ENCODE measurements at places on chromosomes 6 and 20.
A peak's percentile ranks its signal among the peaks of the same experiment; 100 is the strongest.

GRCh38 chr20:52083627-52084232, 107.8 kb downstream of the ZFP64 start:
- peak; percentile 47 for DNase-seq

DNA sequence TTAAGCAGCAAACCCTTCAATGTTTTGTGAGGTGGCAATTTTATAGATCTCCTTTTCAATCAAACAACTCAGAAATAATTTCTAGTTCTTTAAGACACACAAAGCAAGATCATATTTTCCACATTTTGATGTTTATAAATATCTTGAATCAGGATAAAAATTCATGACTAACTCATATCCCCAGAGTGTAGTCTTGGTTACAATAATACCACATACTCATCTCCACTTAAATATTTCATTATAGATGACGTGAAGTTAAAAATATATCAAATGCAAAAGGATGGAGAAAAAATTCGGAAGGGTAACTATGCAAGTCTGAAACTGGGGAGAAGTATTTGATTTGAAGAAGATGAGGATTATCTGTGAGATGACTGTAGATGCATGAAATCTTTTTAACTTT, 59.8 kb upstream of the HIVEP1 start:
- no peak for DNase-seq

DNA sequence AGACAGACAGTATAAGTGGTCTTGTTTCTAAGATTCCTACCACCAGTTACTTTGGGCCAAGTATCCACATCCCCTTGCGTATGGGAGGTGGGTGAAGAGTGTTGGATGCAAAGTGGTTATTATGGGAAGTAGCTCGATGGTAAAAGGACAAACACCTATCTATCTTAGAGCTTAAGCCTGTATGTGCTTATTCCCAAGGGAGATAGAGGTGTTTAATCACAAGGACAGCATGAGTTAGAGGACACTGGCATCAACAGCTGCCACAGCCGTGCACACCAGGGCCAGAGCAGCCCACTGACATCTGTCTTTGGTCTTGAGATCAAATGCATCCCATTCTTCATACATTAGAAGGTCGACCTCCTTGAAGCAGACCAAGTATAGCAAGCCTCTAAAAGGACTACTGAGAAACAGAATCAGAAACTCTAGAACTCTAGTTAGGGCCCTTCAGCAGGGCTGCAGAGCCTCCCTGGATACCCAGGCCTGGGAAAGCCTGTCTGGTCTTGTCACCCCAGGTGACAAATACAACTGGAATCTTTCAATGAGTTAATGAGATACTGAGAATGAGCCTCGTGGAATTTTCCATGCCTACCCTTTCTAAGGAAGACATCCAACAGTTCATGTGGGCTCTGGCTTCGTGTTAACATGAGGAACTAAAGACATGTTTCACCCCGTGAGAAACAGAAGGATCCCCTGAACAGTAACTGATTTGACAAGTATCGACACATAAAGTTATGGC, 28.7 kb downstream of the TXNDC5 start:
- DNase-seq: no peak

- DNase-seq: no peak
These were observed 89.4 kb downstream of the PLG start for GRCh38 chr6:160791459-160791858.

- no peak for DNase-seq
These were observed 721.1 kb downstream of the QKI start for GRCh38 chr6:164135511-164136132.

DNA sequence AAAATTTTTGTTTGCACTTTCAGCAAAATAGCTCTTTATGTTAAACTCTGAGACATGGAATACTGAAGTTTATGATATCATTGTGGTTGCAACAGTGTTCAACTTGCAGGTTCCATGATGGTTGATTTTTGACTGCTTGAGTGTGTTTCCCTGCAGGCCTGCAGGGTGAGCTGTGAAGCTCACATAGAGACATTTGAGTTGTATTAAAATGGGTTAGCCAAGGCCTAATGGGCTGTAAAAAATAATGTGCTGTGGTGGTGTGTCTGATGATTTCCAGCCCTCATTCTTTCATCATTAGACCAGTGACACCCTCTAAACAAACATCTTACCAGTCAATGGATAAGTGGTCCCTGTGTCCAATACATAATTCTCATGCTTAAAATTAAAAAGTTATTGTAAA, 321.4 kb downstream of the FARS2 start:
- no peak for DNase-seq

GRCh38 chr20:57682184-57683101, 27.4 kb downstream of the PMEPA1 start:
- DNase-seq: no peak

DNA sequence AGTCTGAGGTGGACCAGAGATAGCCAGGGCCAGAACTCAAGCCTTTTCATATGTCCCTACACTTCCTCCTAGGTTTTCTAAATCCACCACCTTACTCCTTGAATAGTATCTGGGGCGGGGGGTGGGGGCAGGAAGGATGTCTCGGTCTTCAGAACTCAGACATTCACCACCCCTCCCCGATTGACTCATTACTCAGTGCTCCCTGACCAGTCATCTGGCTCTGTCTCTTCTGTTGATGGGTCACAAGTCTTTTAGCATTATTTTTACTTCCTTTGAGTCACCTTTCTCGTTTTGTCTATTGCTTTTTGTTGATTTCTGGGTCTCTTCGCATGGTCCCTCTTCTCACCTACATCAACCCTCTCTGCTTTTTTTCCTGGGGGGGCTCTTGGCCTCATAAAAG, 23.3 kb downstream of the NOX3 start:
- DNase-seq: no peak

DNA sequence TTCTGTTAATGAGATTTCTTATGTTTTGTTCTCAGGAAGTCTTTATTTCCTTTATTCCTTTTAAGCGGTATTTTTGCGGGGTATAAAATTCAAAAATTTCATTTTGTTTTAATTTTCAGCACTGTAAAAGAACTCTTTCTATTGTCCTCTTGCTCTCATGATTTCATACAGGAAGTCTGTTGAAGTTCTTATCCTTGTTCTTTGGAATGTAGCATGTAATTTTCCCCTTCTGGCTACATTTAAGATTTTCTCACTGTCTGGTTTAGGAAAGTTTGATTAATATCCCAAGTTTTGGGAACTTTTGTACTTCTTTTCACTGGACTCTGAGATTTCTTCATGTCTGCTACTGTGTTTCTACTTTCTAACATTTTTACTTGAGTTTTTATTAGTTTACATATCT, 581.4 kb upstream of the GJE1 start:
- DNase-seq: no peak

GRCh38 chr6:77450924-77451323, 12.4 kb downstream of the HTR1B start:
- no peak for DNase-seq

DNA sequence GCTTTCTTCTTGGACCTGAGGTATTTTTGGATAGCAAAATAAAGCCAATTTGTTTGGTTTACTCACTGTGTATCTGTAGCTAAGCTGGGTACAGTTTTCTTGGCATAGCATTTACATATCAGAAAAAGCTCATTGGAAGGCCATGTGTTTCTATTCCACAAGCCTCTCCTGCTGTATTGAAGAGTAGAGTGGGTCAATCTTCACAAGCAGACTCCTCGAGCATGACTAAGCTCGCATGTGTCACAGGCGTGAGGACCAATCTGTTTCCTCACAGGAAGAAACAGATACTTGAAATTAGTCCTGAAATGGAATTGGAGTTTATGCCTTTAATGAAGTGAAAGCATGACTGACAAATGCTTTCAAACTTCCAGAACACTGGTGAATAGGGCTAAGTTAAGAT, 1279.0 kb upstream of the MAP3K7 start:
- no peak for DNase-seq

DNA sequence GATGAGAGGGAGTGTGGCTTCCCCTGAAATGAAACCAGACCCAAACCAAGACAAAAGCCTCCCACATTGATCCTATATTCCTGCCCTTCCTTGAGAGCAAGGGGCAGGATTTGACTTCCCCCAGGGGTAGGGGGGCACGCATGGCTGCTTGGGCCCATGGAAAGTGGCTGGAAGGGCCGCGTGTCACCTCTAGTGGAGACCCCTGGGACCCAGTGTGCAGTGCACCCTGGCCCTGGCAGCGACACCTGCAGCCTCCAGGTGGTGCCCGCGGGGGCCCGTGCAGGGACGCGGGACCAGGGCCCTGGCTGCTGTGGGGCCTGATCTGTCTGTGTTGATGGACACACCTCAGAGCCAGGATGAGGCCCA, 18.0 kb upstream of the SLCO4A1 start:
- no peak for DNase-seq

DNA sequence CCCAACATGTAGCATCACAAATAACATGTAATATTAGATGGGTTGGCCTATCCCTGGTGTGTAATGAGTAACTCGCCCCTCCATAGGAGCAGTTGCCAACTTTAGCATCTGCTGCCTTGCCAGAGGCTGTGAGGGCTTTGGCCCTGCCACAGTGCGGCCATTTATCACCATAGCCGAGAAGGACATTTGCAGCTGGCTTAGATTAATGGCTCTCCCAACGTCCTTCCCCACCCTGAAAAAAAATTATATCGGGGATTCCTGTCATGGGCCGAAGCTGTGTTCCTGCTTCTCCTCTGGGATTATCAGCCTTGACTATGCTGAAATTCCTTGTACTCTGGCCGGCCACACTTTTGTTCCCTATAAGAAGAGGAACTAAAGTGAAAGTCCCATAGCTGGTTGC, 7.6 kb upstream of the ADIG start:
- no peak for DNase-seq

DNA sequence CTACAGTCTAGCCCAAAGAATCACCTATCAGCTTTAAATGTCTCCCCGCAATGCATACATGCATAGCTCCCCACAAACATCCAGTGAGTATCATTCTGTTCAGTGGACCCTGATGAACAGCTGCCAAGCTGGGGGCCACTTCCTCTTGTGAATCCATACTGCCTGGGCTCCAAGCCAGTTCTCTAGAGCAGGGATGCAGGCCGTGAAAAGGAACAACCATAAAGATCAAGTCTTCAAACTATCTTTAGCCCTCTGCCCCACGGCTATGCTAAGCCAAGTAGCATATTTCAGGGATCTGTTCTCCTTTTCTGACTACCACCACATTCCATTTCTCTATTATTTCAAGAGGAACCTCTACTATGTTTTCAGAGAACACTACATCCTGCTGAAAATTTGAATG, 191.7 kb upstream of the BTBD3 start:
- no peak for DNase-seq

GRCh38 chr6:100554228-100554627, 89.5 kb upstream of the SIM1 start:
- DNase-seq: no peak

DNA sequence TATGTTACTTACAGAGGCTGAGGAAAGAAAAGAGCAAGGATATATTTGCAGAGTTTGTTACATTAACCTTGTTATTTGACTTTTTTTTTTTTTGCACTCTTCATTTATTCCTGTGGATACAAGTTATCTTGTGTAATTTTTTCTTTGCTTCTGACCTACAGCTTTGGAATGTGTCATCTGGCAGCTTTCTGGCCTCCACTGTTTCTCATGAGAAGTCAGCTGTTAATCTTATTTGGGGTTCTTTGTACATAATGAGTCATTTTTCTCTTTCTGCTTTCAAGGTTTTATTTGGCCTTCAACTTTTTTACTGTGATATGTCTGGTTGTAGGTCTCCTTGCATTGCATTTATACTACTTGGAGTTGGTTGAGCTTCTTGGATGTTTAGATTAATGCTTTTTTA, 333.4 kb downstream of the SMOC2 start:
- no peak for DNase-seq

DNA sequence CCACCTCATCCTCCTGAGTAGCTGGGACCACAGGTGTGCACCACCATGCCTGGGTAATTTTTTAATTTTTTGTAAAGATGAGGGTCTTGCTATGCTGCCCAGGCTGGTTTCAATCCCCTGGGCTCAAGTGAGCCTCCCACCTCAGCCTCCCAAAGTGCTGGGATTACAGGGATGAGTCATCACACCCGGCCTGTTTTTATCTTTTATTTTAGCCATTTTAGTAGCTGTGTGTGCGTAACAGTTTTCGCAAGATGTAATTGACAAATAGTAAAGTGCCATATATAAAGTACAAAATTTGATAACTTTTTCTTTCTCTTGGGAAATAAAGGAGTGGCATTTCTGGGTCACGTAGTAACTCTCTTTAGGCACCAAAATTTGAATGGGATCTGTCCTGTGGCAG, 21.4 kb downstream of the SNAI1 start:
- DNase-seq: no peak

DNA sequence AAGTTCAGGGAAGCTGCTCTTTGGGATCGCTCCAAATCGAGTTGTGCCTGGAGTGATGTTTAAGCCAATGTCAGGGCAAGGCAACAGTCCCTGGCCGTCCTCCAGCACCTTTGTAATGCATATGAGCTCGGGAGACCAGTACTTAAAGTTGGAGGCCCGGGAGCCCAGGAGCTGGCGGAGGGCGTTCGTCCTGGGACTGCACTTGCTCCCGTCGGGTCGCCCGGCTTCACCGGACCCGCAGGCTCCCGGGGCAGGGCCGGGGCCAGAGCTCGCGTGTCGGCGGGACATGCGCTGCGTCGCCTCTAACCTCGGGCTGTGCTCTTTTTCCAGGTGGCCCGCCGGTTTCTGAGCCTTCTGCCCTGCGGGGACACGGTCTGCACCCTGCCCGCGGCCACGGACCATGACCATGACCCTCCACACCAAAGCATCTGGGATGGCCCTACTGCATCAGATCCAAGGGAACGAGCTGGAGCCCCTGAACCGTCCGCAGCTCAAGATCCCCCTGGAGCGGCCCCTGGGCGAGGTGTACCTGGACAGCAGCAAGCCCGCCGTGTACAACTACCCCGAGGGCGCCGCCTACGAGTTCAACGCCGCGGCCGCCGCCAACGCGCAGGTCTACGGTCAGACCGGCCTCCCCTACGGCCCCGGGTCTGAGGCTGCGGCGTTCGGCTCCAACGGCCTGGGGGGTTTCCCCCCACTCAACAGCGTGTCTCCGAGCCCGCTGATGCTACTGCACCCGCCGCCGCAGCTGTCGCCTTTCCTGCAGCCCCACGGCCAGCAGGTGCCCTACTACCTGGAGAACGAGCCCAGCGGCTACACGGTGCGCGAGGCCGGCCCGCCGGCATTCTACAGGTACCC, at the start of gene ESR1:
Gene ESR1 (plus strand): TSS at position 170 of the 858 bp plus-strand sequence. CDS start 231 bp downstream, at position 401.
- DNase-seq: no peak

DNA sequence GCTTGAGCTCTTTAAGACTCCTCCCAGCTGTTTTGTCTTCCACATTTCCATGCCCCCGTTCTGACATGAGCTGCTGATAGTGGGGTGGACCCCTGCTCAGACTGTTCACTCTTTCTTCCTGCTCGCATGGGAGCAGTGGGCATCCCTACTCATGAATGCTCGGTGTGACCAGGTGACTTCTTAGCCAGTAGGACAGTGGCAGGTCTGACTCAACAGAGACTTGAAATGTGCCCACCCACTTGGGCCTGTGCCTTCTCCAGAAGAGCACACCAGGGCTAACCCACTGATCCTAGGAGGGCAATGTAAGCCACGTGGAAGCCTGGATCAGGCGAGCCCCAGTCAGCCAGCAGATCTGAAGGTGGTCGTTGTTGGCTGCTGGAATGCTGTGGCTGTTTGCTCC, 582.0 kb downstream of the QKI start:
- no peak for DNase-seq

- no peak for DNase-seq
These were observed 13.4 kb downstream of the KIAA0319 start for GRCh38 chr6:24632573-24632972.

- DNase-seq: no peak
These were observed 89.8 kb upstream of the ATXN1 start for GRCh38 chr6:16851044-16851540.

Data from CD4-positive, alpha-beta T cell treated with Interleukin-1 beta for 1 hour (primary cell).